ENCODE measurements at places on chromosomes 16 and 17.

DNA sequence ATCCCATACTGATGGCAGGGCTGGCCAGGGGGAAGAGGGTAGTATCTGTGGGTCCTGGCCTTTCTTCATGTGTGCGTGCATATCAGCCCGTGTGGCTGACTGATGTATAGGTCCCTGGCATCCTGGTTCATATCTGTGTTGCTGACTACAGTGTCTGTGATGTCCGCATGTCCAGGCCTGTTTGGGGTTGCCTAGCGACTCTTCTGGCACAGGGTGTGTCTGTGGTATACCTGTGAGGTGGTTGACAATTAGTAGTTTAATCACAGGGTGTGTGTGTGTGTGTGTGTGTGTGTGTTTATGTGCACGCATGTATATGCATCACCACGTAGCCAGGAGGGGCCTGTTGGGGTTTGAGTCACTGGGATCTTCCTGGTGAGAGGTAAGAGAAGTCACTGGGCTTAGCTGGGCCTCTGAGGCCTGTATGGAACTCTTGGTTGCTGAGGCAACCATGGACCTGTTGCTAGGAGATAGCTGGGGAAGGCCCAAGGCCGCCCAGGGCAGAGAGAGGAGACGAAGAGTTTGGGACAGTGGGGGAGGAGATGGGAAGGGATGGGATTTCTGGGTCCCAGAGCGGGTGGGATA is 603 bp upstream of the TMEM95 start:
- no peak for DNase-seq

DNA sequence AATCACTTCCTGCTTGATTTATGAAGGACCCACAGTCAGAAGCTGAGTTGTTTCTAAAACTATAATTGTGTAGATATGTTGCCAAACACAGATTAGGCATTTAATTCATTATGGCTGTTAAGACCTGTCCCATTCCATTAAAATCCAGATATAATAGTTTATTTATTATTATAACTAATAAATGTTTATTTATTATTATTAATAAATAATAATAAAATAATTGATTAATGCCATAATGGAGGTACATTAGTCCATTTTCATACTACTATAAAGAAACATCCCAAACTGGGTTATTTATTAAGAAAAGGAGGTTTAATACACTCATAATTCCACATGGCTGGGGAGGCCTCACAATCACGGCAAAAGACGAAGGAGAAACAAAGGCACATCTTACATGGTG is 1240.9 kb downstream of the CDH11 start:
- DNase-seq: no peak

- DNase-seq: no peak
These were observed 643 bp downstream of the HIGD1B start for GRCh38 chr17:44848257-44848795.

- no peak for DNase-seq
These were observed 33.2 kb upstream of the RPH3AL start for GRCh38 chr17:385836-386140.

DNA sequence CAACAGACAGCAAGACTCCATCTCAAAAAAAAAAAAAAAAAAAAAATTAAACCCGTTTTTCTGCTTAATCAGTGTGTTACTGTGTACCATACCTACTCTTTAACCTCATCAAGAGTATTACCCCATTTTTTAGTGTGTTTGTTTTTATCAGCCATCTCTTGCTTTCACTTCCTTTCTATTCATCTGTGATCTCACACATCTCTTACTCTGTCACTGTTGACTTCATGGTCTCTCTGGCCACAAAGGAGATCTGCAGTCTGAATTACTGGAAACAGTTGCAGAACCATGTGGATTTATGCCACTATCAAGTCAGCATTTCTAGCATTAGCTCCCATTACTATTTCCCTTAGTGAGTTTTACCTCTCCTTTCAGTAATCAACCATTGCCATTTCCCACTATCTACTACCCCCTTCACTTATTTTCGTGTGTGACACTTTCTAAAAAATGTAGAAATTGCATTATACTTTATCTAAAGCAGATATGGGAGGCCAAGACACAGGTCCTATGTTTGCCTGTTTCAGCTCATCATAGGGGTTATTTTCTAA is 20.1 kb downstream of the NDEL1 start:
- no peak for DNase-seq

DNA sequence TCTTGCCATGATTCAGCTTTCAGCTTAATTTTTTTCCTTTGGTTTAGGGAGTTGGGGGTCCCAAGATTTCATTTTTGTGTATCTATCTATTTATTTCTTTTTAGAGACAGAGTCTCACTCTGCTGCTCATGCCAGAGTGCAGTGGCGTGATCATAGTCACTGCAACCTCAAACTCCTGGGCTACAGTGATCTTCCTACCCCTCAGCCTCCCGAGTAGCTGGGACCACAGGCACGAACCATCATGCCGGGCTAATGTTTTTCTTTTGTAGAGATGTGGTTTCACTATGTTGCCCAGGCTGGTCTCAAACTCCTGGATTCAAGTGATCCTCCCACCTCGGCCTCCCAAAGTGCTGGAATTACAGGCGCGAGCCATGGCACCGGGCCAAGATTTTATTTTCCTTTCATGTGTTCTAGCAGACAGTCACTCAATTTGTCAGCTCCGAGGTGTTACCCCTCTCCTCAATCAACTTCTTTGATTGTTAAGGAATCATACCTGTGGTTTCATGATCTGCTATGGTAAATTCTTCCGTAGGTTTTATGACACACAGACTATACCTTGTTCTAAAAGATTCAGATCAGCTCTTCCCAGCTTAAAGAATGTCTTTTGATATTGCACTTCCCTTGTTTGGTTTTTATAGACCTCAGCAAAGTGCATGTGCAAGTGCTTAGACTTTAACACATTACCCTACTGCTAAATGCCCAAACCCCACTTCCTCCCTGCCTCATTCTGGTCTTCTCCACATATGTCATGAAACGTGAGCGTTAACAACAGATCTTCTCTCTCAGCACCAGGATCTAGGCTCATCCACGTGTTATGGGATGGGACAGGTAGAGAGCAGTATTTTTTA is 13.0 kb downstream of the UNC45B start:
- no peak for DNase-seq

GRCh38 chr17:22270381-22270780 is 578.1 kb downstream of the KCNJ18 start:
- DNase-seq: no peak

DNA sequence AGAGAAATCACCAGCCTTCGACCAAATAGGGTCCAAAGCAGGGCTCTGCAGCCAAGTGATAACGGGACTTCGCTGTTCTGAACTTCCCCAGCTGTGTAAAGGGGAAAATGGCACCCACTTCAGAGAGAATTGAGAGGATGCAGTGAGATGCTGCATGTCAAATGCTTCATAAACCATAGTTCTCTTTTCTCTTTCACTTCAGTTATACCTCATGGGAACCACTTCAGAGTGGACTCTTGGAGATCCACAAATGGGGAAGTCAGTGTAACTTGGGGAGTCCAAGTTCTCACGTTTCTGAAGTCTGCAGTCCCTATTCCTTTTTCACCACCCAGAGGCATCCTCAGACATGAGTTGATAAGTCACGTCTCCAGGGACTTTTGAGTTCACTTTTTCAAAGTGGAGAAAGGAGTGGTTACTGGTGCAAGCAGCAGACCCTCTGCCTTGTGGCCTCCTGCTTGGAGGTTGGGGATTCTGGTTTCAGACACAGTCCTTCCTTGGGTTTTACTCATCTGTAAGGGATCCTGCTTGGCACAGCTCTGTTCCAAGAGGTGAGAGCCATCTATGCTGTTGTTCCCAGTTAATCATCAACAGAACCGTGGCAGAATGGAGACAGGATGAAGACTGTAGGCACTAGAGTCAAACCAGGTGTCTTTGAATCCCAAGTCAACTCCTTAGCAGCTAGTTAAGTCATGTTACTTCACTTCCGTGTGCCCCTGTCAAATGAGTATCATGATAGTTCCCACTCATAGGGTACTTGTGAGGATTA is 123.4 kb upstream of the NOL11 start:
- no peak for DNase-seq

GRCh38 chr17:30393911-30394867 is 15.5 kb downstream of the CPD start:
- DNase-seq: no peak

DNA sequence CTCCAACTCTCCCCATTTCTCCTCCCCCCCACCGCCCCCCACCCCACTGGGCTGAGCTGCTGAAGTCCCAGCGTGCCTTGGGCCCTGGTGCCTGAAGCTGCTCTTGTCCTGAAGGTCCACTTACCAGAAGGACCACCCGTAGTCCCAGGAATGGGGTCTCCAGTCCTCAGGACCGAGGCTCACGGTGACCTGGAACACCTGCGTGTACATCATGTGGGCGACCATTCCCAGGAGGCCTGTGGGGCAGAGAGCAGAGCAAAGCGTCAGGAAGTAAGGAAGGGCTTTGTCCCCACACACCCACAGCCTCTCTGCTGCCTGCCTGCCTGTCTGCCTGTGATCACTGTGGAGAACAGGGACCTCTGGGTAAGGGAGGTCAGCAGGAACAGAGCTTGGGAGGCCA is 218.7 kb downstream of the GSG1L start:
- no peak for DNase-seq

DNA sequence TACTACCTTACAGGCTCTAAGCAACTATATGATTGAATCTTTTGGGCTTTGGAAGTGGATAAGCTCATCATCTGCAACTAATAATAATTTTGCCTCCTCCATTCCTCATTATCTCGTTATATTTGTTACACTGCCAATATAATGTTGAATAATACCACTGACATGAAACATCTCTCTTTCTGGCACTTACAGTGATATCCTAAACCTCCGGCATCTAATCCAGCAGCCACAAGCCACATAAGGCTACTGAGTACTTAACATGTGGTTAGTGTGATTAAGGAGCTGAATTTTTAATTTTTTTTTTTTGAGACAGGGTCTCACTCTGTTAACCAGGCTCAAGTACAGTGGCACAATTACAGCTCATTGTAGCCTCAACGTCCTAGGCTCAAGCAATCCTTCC is 9.6 kb downstream of the CDC42EP4 start:
- DNase-seq: no peak

- DNase-seq: no peak
These were observed 73.0 kb upstream of the CNTNAP4 start for GRCh38 chr16:76204249-76204648.

DNA sequence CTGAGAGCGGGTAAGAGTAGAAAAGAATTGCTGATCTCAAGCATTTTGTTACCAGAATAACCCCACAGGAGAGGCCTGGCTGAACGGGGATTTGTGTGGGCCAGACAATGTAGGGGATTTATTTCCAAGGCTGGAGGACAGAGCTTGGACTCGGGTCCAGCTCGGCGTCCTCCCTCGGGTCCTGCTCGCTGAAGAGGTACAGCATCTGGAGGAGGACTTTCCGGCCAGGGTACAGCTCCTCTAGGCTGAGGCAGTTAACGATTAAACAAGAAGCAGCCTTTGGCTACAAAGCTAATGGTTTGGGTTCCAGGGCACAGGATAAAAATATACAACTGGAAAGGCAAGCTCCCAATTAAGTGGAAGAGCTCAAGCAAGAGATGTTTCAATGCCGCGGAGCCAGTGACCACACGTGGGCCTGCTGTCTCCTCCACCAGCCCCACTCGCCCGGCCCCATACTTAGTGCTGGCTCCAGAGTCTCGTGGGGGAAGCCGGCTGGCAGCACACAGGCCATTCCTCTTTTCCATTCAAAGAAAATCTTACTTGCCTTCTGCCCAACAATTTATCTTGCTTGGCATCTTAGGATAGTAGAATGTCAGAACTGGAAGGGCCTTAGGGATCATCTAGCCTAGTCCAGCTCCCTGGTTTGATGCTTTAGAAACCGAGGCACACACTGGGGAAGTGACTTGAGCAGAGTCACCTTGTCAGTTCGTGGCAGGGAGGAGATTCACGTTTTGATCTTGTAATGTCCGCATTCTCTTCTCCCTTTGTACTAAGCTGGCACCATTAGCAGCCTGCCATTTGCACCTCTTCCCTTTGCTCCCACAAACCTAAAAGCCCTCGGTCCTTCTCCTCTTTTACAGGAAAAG is 85.9 kb upstream of the TBX2 start:
- DNase-seq: no peak

DNA sequence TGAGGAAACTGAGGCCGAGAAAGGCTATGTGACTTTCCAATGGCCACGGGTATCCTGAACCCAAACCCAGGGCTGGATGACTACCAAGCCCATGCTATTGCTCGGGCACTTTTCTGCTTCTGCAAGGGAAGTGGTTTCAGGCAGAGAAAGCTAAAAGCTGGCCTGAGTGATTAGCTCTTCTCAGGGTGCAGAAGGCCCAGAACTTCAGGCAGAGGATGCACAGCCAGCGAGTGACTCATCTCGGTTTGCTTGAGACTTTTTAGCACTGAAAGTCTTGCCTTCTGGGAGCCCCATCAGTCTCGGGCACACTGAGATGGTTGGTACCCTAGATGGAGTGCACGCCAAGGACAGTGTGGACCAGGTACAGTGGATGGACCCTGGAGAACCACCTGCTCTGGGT is 129.5 kb upstream of the SDK2 start:
- no peak for DNase-seq

GRCh38 chr16:75433732-75434413 is 570 bp upstream of the CFDP1 start:
- DNase-seq: peak; percentile 97

- no peak for DNase-seq
These were observed 9.2 kb downstream of the QPRT start for GRCh38 chr16:29688172-29688571.

- no peak for DNase-seq
These were observed 140.6 kb upstream of the NUDT7 start for GRCh38 chr16:77581706-77582105.

DNA sequence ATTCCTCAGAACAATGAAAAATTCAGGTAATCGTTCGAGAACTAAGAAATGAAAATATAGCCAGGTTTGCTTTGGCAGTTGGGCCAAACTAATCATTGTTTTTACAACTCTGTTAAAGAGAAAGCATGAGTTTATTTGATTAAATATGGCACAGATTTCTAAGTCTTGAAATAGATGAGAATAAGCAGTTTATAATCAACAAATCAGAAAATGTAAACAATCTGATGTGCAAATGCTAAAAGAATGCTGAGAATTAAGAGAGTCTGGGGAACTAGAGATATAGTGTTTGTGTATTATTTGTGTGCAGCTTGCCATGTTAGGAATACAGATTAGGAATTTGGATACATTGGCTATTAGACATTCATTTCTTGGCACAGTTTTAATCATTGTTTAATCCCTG is 212.5 kb downstream of the TANC2 start:
- peak; percentile 43 for DNase-seq

DNA sequence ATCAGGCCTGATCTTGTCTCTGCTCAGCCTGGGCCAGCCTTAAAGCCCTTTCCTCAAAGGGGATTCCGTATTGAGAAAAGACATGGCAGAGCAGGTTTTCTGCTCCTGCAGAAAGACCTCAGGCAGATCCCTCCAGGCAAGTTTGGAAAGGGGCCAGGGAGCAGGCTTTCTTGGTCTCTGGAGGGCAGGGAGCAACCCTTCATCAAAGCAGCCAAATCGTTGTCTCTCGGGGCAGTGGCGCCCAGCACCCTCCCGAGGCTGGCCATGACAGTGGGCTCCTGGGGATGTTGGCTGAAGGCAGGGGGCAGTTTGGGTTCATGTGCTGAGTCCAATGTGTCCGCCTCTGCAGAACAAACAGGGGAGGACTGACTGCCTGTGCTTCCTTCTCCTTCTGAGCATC is 168.4 kb upstream of the WSCD1 start:
- no peak for DNase-seq

- no peak for DNase-seq
These were observed 34.1 kb downstream of the NME2 start for GRCh38 chr17:51200295-51200694.

Data from fibroblast of pulmonary artery (primary cell).